ENCODE measurements at places on chromosomes 7 and 10.

GRCh38 chr7:25770670-25771069 is 381.3 kb upstream of the NFE2L3 start:
- peak; percentile 73 for DNase-seq

GRCh38 chr7:130909881-130910672 is 176.1 kb upstream of the KLF14 start:
- DNase-seq: no peak

- DNase-seq: no peak
Measured at GRCh38 chr10:71267508-71268240, 51.4 kb upstream of the SLC29A3 start.

GRCh38 chr10:117092386-117092785 is 45.7 kb downstream of the VAX1 start:
- no peak for DNase-seq

- no peak for DNase-seq
Measured at GRCh38 chr10:107585630-107586029, 421.1 kb upstream of the SORCS1 start.

DNA sequence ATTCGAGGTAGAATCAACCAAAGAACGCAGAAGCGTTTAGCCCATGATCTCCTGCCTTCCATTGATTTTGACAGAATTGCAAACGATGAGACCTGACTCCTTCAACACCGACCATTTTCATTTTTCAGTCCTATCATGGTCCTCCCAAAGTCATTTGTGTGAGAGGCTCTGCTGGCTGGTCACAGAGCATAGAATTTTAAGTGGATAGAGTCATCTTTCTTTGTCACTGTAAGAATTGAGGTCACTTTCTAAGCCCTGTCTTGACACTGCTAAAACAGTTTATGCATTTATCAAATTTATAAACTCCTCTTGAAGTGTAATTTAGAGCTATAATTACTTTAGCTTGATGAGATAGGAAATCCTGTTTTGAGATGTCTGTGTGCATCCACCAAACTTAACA is 72.0 kb downstream of the UBE3C start:
- no peak for DNase-seq

GRCh38 chr7:107150375-107151073 is 18.3 kb upstream of the HBP1 start:
- peak; percentile 59 for DNase-seq

GRCh38 chr10:20313665-20314064 is 497.4 kb downstream of the PLXDC2 start:
- DNase-seq: peak; percentile 53

DNA sequence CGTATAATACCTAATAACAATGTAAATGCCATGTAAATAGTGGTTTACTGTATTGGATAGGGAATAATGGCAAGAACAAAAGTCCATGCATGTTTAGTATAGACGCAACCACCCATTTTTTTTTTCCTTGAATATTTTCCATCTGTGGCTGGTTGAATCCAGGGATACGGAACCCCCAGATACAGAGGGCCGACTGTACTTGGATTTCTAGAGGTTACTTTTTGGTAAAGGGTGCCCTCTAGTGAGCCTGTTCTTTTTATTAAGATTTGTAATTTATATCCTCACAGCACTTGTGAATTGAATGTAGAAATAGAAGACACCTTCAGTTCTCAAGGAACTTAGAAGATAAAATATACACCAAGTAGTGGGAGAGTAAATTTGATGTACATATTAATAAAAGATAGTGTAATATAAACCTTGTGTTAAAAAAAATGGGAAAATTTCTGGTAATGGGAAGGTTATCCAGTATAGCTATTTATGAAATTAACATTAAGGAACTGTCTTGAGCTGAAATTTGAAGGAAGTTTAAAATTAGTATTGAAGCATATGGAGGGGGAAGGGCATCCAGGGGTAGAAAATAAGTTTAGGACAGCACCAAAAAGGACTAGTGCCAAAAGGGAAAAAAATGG is 32.0 kb downstream of the EXOC6 start:
- peak; percentile 49 for DNase-seq

DNA sequence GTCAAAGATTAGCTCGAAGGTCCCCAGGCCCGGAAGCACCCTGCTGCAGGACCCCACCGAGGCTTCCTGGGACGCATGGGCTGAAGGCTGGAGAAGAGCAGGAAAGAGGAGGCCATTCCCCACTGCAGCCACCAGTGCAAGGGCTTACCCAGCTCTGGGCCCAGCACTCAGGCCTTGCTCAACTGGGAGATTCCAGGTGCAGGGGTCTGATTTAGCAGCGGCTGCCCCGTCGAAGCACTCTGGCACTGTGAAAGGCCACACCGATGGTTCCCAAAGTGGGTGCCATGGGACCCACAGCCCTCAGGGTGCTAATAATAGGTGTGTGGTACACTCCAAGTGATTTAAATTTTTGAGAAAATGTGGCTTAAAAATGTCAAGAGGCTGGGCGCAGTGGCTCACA is 130.9 kb downstream of the OAT start:
- no peak for DNase-seq

- DNase-seq: no peak
Measured at GRCh38 chr10:51382181-51382580, 307.9 kb downstream of the PRKG1 start.

GRCh38 chr7:145478541-145478940 is 638.1 kb upstream of the CNTNAP2 start:
- no peak for DNase-seq

GRCh38 chr10:80283119-80283518 is 6.3 kb downstream of the MAT1A start:
- no peak for DNase-seq

GRCh38 chr7:30445770-30446169 is 32.8 kb downstream of the NOD1 start:
- no peak for DNase-seq

- DNase-seq: no peak
Measured at GRCh38 chr7:106273009-106273668, 11.6 kb downstream of the NAMPT start.

DNA sequence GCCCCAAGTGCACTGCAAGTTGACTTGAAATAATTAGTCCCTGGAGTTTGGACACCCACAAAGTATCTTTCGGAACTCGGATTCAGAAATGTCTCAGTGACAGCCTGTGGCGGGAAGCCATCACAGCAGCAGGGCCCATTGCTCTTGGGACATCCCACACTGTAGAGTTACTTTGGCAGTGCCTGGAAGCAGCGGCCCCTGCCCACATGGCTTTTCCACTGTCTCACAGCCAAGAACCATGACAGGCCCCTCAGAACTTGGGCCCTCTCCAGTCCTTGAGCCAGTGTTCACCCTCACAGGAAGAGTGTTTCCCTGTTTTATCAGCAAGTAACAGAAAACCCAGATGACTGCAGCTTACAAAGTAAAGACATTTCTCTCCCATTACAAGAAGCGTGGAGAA is 477.0 kb upstream of the GALNT17 start:
- no peak for DNase-seq

DNA sequence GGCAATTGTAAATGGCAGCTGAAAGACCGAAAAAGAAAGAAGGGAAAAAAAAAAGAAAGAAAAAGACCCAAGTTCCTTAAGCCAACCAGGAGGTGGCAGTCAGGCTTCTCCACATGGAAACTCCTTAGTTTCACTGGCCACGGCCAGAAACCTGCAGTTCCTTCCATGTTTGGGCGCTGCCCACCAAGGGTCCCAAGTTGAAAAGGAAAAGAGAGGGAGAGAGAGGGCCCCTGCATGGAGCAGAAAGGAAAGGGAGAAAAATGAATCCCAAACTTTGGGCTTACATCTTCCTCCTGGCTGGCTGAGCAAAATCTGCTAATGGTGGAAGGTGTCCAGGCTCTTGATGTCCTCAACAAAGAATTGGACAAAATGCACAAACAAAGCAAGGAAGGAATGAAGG is 31.8 kb upstream of the ABCA13 start:
- no peak for DNase-seq

GRCh38 chr10:50567384-50567783 is 56.4 kb downstream of the SGMS1 start:
- DNase-seq: no peak

DNA sequence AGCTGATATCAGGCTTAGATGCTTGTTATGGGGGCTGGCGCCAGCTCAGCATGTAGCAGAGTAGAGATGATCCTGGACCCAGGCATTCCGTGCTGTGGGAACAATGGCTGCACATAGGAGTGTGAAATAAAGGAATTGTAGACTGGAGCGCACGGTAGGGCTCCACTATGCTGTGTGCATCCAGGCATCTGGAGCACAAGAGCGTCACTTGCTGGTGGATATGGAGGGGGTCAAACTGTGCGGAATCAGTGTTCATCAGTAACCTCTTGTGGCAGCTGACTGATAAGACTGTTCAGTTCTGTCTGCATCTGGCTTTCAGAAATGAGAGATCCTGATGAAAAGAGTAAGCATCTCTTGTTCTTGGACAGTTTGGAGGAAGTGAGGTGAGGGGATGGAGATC is 55.8 kb downstream of the ZNF503 start:
- DNase-seq: no peak

DNA sequence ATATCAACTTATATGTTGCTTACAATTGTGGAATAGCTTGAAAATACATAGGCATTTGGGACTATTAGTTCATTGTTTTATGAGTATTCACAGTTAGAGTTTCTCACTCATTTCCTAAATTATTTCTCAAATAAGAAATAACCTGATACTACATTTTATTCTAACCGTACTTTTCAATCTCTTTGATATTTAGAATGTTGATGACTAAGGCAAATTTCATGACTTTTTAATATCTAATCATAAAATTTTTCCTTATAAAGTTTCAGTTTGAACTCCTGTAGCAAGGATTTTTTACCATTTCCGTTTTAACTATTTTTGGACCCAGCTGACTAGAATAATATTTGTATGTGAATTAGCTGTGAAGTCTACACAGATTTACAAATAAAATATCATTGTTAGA is 41.3 kb upstream of the GNAI1 start:
- DNase-seq: no peak

DNA sequence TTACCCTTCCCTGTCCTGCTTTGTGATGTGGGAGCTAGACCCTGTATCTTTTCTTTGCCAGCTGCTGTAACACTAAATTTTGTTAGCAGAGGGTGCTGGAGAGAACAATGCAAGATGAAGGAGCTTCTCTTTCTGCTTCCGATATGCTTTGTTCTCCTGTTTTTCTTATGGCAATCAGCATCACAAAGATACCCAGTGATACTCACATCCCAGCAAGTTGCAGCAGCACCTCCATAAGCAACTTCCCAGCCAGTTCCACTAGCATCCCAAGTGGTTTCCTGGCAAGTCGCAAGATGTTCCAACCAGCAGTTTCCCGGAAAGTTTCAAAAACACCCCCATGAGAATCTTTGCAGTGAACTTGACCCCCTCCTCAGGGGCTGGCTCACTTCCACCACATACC is 148.6 kb downstream of the IMMP2L start:
- peak; percentile 58 for DNase-seq

DNA sequence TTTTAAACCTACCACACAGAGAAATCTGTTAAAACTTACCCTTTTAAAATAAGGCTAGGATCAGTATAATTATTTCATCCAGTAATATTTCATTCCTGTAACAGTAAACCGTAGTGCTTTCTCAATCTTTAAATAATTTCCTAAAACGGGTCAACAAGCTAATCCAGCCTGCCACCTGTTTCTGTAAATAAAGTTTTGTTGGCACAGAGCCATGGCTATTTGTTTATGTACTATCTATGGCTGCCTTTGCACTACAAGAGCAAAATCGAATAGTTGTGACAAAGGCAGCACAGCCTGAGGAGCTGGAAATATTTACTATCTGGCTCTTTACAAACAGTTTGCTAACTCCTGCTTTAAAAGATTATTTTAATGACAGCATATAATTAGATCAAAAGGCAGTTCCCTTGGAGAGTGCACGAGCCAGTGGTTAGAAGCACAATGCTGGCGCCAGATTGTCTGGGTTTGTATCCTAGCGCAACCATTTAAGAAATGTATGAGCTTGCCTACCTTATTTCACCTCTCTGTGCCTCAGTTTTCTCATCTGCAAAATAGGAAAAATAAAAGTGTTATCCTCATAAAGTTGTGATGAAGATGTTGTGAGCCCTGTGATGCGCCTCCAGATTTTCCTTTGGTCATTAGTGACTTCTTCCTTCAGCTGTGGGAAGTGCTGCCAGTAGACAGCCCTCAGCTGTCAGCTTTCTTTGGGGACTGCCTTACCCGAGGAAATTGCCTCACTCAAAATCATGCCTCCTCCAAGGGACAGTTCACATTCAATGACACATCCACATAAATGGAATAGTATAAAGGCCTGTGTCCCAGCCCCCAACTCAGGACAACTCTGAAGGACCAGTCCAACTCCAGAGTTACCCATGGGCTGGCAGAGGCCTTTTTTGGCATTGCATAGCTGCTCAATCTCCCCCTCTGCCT is 11.8 kb upstream of the MIOS start:
- DNase-seq: peak; percentile 35

- DNase-seq: no peak
Measured at GRCh38 chr10:101226491-101227428, 2.5 kb downstream of the LBX1 start.

GRCh38 chr10:72134785-72135767 is 46.7 kb upstream of the SPOCK2 start:
- no peak for DNase-seq

- no peak for DNase-seq
Measured at GRCh38 chr7:146889806-146890555, 773.4 kb downstream of the CNTNAP2 start.

DNA sequence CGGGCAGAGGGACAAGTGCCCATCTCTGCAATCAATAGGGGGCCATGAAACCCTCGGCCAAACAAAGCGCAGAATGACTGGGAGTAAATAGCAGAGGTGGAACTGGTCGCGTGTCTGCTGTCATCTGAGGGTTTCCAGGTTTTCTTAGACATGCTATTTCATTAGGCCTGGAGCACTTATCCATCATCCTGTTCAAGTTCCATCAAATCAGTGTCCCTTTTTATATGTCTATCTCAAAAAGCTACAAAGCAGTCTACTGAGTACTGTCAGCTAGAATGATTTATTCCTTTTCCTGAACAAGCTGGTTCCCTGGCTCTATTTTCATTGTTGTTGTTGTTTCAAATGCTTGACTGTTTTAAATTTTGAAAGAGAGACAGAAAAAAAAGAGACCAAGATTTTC is 590.5 kb downstream of the PARD3 start:
- no peak for DNase-seq

- peak; percentile 50 for DNase-seq
Measured at GRCh38 chr10:69048103-69048502, 39.8 kb upstream of the SRGN start.

GRCh38 chr7:69827558-69827957 is 229.3 kb downstream of the AUTS2 start:
- DNase-seq: no peak

DNA sequence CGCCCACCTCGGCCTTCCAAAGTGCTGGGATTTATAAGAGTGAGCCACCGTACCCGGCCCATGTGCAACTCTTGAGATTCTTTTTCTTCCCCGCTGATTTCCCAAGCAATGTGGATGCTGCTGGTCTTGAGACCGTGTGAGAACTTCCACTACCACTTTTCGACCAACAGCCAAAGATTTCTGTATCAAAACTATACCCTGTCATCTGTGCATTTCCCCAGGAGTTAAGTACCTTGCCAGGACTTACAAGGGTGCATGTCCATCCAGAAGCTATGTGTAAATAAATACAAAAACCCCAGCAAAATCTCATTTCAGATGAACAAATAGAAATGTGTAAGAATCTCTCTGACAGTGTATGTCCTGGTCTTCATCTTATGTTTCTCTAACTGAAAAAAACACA is 9.9 kb upstream of the GALNT11 start:
- no peak for DNase-seq

GRCh38 chr7:47228386-47229014 is 353.4 kb downstream of the TNS3 start:
- DNase-seq: no peak

Measured in muscle of back (tissue), 13 donors.